ENCODE measurements at places on chromosomes 3 and 15. TPM values are rescaled to one million over a fixed set of nuclear protein-coding genes. Genes with fewer than 3 reads are reported as not detected.

TM6SF1 gene
- not detected for total RNA-seq

DNA sequence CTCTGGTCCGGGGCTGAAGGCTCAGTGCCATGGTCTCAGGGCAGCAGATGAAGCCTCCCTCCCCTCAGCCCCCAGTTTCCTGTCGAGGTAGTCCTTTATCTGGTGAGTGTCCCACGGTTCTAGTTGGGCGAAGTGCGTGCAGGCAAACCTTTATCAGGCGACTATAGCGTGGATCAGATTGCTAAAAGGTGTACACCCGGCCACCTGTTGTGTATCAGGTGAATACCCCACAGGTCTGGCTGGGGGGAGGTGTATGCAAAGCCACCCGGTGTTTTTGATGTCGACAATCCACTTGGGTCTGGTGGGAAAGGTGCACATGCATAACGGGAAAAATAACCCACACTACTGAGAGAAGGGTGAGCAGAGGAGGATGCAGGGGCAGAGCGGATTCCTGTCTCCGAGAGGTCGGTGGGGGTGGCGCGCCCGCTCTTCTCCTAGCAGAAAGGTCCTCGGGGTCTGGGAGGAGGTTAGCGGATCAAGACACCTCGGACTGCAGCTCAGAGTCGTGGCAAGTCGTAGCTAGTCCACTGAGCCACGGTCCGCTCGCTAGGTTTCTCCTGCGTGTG lies 507 bp downstream of the SLC12A6 start:
- DNase-seq, result no peak

DNA sequence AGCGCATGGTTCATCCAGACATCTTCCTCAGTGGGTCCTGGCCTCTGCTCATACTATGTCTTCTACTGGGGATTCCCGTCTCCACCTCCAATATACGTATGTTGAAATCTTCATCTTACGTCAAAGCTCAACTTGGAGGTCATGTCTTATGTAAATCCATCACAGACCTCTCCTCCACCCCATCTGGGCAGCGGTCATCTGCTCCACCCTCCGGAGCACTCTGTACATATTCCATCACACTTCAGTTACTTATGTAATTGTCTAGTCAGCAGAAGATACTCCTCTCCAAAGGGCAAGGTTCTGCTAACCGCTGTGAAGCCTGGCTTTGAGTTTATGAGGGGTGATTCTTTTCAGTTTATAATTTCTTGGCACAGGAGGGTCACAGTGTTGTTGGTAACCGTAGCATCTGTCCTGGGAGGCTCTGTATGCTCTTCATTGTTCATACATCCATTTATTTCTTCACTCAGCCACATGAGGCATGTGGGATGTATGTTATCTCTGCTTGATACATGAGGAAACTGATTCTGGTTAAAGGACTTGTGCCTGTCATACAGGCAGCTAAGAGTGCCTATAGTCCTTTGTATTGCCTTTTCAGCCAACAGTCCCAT lies 22.1 kb downstream of the MAP2K1 start:
- DNase-seq, result no peak

GRCh38 chr15:96362011-96362754 lies 31.7 kb downstream of the NR2F2 start:
- no peak for DNase-seq

GRCh38 chr3:124333931-124334640 lies 342.2 kb upstream of the ROPN1 start:
- no peak for DNase-seq

DNA sequence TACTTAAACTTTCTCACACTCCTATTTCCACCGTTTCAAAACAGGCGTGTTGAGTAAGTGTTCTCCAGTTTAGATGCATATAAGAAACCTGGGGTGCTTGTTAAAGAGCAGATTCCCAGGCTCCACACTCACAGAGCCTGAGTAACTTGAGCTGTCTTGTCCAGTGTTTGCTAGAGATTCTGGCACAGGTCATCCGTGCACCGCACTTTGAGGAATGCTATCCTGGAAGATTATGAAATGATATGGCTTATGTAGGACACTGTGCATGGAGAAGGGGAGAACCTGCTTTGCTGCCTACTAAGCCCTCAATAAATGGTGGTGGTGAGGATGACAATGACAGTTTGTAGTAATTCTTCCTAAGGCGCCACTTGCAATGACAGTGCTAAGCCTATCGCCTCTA lies 273.7 kb downstream of the PDZRN3 start:
- no peak for DNase-seq

DNA sequence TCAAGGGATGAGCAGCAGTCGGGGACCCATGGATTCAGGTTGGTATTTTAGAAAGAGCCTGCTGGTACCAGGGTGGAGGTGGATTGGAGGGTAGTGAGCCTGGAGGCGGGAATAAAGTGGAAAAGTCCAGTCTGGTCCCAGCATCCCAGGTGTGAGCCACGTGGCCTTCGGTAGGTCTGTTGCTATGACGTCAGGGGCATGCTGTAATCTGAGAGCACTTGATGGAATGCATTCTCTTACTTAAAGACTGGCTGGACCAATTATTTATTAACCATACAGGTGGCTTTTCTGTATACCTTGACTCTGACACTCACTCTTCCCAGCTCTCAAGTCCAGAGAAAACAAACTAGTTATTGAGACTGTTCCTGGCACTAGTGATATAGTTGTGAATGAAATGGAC lies 389.9 kb upstream of the RGMA start:
- DNase-seq, result no peak

GRCh38 chr3:135100366-135100765 lies 305.3 kb downstream of the EPHB1 start:
- no peak for DNase-seq

ZNF660 gene
- 0.03 TPM for total RNA-seq

DNA sequence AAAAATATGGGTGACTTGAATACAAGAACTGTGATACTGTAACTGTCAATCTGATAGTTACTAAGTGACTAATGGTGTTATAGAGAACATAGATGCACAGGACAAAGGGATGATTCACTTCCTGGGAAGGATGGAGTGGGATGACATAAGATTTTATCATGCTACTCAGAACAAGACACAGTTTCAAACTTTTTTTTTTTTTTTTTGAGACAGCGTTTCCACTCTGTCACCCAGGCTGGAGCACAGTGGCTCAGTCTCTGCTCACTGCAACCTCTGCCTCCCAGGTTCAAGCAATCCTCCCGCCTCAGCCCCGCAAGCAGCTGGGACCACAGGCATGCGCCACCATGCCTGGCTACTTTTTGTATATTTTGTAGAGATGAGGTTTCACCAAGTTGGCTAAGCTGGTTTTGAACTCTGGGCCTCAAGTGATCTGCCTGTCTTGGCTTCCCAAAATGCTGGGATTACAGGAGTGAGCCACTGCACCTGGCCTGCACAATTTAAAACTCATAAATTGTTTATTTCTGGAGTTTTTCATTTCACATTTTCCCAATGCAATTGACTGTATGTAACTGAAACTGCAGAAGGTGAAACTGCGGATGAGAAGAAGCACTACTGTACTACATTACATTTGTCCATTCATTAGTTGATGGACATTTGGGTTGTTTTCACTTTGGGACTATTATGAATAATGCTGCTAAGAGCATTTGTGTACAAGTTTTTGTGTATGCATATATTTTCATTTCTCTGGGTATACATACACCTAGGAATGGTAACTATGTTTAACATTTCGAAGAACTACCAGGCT lies 40.6 kb downstream of the ADIPOQ start:
- peak; percentile 67 for DNase-seq

- DNase-seq, result no peak
Measured at GRCh38 chr3:195893516-195893915, 14.8 kb downstream of the TNK2 start.

PP2D1 gene
- total RNA-seq, result not detected

PIF1 gene
- 7.0 TPM for total RNA-seq

KIF15 gene
- total RNA-seq, result 10.0 TPM

GRCh38 chr15:60829416-60829815 lies 350.5 kb upstream of the ICE2 start:
- DNase-seq, result no peak

- no peak for DNase-seq
Measured at GRCh38 chr3:71780430-71780829, 4.5 kb downstream of the PROK2 start.

DNA sequence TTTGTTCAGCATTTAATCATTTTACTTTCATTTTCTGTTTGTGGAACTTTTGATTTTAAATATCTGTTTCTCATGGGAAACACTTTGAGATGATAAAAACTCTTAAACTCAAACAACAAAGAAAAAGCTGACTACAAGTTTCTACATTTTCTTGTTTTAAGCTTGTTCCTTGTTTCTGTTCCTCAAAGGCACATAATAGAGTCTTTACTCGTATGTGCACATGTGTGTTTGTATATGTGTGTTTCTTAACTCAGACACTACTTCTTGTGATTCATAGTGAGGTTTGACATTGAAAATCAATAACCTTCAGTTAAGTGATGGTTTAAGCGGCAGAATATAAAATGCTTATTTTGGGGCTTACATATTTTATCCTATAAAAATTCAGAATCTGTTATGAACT lies 786.7 kb upstream of the EPHA6 start:
- no peak for DNase-seq

DNA sequence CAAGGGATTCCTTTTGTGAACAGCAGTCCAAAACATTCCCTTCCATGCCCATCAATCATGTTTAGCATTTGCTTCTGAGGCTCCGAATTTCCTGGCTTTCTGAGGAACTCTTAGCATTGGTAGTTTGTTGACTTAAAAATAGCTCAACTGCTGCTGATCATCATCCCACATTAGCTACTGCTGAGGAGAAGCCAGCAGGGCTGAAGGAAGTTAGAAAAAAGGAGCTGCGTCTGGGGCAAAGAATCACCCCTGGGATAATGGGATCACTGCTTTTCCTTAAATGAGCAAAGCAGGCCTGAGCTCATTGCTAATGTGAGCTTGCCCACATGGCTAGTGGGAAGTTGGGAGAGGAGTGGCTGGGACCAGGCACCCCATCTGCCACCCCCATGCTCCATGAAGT lies 39.8 kb downstream of the CYP19A1 start:
- DNase-seq, result no peak

GRCh38 chr3:127709320-127710060 lies 36.7 kb downstream of the ABTB1 start:
- no peak for DNase-seq

DNA sequence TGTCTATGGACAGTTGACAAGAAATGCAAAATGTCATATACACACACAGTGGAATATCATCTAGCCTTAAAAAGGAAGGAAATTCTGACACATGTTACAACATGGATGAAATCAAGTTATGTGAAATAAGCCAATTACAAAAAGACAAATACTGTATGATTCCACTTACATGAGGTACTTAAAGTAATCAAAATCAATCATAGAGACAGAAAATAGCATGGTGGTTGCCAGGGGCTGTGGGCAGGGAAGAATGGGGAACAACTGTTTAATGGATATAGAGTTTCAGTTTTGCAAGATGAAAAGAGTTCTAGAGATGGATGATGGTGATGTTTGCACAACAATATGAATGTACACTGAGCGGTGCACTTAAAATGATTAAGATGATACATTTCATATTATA lies 613.8 kb upstream of the ZNF385D start:
- no peak for DNase-seq

GRCh38 chr3:141426404-141427034 lies 58.2 kb downstream of the ZBTB38 start:
- DNase-seq, result peak; percentile 64

BCL6 gene
- total RNA-seq, result 10.2 TPM

DNA sequence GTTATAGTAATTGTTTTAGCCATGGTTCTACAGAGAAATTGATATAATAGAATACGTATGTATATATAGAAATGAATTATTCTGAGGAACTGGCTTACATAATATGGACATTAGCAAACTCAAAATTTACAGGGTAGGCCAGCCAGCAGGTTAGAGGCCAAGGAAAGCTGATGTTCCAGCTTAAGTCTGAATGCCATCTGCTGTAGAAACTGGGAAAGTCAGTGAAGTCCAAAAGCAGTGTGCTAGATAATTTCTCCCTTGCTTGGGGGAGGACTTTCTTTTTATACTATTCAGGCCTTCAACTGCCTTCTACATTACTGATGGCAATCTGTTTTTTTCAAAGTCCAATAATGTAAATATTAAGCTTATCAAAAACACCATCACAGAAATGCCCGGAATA lies 1174.7 kb downstream of the ZPLD1 start:
- DNase-seq, result peak; percentile 4

- DNase-seq, result peak; percentile 81
Measured at GRCh38 chr3:196684548-196685407, 27.3 kb downstream of the CEP19 start.

DNA sequence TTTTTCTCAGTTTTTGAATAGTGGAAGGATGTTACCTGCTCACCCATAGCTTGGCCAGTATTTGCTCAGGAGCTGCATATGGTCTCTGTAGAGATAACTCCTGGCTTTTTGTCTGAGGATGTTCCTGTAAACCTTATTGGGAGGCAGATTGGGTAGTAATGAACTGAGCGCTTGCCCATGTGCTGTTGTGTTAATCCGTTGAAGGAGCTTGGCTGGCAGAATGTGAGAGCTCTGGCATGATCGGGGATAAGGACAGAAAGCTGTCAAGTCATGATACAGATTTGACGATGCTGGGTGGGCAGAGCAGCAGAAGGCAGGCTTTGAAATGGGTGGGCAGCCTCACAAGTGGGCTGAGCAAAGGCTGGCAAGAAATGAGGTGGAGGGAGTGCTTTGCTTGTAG lies 27.4 kb downstream of the SH3GL3 start:
- no peak for DNase-seq

- DNase-seq, result peak; percentile 13
Measured at GRCh38 chr3:173732237-173732636, 334.7 kb downstream of the NLGN1 start.

DNA sequence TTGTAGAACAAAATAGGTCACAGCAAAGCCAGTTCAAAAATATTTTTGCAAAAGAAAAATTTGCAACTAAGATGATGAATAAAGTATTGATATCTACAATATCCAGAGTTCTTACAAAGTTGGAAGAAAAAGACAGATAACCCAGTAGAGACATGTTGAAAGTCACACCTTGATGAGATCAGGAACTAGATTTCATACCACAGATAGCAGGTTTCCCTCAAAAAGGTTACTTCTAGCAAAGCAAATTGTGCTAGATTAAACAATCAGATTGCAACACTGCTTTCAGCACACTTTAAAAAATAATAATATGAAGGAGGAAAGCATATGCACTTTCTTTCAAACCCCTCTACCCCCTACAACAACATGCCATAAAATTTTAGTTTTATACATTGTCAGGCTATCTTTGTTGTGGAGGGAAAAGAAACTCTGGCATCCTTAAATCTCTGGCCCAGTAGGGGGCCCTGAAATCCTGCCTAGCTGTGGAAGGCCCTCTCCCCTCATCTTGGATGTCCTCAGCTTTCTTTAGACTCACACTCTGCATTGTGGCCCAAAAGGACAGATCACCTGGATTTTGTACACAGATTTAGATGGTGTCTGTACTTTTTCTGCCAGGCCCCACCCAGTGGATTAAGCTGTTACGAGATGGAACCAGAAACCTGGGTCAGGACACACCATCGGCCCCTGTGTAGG lies 50.9 kb downstream of the CCR3 start:
- DNase-seq, result no peak

GRCh38 chr3:72274493-72275330 lies 489.8 kb upstream of the PROK2 start:
- peak; percentile 22 for DNase-seq

- no peak for DNase-seq
Measured at GRCh38 chr3:192177383-192177782, 550.0 kb downstream of the FGF12 start.

- no peak for DNase-seq
Measured at GRCh38 chr15:98858610-98859023, 149.0 kb downstream of the PGPEP1L start.

All from SK-MEL-5 (cell line).